ENCODE measurements at places on chromosomes 12 and 14.
A peak's percentile ranks its signal among the peaks of the same experiment; 100 is the strongest.

- DNase-seq = no peak
These were observed 411.1 kb downstream of the SYT1 start for GRCh38 chr12:79275631-79276030.

DNA sequence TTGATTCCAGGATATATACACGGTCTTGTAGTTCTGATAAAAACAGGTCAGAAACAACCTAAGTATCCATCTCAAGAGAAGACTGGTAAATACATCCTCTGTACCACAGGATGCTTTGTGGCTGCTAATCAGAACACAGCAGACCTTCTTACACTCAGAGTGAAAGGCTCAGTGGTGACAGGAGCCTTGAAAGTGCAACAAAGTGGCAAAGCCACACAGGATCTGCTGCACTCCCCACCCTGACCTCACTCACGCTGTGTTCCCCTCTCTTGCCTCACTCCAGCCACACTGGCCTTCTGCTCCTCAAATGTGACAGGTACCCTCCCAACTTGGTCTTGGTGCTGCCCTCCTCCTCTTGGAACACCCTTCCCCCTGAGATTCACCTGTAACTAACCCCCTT is 98.1 kb upstream of the GRIP1 start:
- peak; percentile 26 for DNase-seq

- no peak for DNase-seq
These were observed 15.5 kb upstream of the NR1H4 start for GRCh38 chr12:100458191-100458590.

DNA sequence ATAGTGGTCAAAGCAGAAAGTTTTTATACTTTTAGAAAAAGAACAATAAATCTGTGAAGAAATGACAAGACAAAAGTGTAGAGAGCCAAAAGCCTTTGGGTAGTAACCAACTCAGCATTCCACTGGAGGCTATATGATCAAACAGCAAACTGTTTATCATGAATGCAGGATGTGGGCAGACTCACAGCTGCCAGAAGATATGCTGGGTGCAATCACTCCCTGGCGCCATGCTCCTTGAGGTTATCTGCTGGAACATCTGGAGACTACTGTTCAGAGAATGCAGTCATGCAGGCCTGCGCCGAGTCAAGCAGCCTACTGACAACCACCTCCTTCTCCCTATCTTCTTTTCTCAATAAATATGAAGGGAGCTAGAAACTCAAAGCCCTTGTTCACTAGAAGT is 49.0 kb upstream of the SLC8A3 start:
- DNase-seq = no peak

GRCh38 chr12:6171409-6172015 is 28.7 kb upstream of the CD9 start:
- no peak for DNase-seq

DNA sequence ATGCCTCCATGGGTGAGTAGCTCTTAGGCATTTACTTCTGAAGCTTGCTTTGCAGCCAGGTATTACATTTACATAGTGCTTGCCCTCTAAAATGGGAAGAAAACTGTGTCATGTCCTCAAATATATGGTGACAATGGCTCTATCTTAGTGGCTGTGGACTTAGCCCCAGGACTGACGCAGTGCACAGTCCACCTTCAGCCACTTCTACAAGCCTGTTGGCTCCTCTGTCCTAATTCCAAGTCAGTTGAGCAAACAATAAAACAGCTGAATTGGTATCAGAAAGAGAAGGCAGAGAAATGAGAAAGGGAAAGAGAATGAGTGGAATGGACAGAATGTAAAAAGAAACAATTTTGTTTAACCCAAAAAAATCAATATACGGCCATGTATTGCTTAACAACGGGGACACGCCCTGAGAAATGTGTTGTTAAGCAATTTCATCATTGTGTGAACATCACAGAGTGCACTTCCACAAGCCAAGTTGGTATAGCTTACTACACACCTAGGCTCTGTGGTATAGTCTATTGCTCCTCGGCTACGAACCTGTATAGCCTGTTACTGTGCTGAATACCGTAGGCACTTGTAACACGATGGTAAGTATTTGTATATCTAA is 93.5 kb downstream of the GRIN2B start:
- DNase-seq = no peak

DNA sequence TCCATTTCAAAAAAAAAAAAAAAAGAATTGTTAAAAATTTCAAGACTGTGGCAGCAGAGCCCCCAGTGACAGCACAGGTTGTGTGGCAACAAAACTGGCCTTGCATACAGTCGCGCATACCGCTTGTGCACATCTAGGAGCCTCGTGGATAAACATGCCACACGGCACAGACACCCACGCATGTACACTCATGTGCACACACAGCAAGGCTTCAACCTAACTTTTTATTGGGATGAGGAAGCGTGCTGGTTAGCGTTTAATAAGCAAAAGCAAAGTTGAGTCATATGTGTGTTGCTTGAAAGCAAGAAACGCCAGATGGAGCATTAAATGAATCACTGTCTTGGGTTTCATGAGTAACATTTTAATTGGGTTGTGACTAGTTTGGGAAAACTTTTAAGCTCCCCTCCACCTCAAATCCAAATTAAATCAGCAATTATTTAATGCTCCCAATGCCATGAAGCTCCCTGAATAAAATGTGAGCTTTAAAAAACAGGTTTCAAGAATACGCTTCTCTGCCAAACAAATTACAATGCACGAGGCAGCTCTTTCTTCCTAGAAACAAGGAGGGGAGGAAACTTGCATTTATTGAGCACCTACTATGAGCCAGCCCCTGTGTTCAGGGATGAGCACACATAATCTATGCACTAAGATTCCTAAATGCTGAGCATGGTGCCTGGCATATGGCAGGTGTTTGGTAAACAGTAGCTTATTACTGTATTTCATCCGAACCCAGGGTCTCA is 35.7 kb upstream of the EML1 start:
- DNase-seq = no peak

- DNase-seq = no peak
These were observed 154.6 kb downstream of the SLC6A15 start for GRCh38 chr12:84757978-84758377.

DNA sequence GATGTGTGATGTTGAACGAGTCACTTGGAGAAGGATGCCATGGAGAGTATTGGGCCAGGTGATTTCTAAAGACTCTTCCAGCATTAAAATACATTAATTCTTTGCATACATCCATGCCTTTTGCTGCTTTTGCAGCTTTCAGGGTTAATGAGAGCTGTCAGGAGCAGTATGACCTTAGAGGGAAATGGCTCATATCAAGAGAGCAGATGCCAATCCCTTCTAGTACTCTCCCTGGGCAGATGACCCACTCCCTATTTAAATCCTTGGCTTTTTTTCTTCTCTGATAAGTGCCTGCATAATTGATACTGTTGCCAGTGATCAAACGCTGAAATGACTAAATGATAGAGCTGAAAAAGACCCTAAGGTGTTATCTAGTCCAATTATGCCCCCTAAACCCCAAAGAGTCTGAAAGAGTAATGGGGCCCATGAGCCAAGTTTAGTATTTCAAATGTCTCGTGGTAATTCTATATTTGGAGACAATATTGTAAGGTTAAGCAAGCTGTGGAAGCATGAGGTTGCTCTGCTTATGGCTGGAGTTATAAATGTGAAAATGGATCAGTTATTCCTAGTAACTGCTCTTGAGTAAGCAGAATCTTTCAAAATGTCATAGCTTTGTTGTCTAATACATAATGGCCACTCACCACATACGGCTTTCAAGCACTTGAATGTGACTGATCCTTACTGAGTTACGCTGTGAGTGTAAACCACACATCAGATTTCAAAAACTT is 137.3 kb downstream of the ETV6 start:
- DNase-seq = no peak

- DNase-seq = no peak
These were observed 30.0 kb upstream of the LRRK2 start for GRCh38 chr12:40194846-40195245.

GRCh38 chr14:75939200-75939599 is 42.6 kb downstream of the TGFB3 start:
- DNase-seq = no peak

DNA sequence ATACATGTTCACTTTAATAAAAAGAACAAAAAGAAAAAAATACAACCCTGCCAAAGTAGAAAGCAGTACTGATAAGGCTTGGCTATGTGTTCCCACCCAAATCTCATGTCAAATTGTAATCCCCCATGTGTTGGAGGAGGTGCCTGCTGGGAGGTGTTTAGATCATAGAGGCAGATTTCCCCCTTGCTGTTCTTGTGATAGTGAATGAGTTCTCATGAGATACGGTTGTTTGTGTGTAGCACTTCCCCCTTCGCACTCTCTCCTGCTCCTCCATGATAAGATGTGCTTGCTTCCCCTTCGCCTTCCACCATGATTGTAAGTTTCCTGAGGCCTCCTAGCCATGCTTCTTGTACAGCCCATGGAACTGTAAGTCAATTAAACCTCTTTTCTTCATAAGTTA is 59.9 kb downstream of the USP15 start:
- DNase-seq = no peak

- no peak for DNase-seq
These were observed 1.1 kb downstream of the SLC6A15 start for GRCh38 chr12:84911271-84912197.

DNA sequence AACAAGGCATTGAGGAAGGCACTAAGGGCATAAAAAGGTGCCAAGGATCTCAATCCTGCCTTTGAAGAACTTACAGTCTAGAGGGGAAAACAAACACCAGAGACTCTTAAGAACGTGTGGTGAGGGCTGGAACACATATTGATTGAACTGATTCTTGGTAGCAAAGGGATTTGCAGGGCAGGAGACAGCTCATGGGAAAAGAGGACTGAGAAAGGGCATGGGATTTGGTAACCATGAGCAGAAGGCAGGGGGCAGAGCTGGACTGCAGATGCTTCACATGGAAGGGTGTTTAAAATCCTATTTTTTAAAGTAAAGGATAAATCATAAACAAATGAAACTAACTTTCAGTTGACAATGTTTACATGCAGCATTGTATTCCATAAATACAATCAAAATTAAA is 203.1 kb downstream of the ITPR2 start:
- no peak for DNase-seq

GRCh38 chr14:59458486-59458885 is 6.7 kb downstream of the GPR135 start:
- no peak for DNase-seq

GRCh38 chr14:96663491-96664067 is 133.6 kb upstream of the VRK1 start:
- no peak for DNase-seq

DNA sequence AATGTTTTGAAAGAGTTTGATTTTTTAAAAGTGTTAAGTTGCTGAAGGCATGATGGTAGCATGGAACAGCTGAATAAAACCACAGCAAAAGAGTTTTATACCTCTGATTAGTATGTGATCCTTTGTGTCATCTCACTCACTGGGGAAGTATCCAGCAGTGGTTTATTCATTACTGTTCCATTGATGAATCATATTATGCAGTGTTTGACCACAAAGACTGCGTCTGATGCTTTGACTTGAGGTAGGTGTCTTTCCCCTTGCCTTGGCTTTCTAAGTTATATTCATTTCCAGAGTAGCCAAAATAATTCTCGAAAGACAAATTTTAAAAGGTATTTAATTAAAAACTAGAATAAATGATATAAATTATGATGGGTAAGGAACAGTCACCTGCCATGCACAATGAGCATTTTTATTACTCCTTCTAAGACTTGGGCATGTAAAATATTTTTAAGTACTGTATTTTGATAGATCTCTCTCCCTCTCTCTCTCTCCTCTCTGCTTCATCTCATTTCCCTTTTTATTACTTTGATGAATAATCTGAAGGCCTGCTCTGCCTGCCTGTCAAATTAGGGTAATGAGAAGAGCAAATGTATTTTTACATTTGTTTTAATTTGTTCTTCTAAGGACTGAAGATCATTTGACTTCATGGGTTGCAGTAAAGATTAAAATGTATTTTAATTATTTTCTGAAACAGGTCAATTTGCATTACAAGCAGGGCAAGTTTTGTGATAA is 164.9 kb downstream of the NAV3 start:
- DNase-seq = no peak

GRCh38 chr14:66085224-66085623 is 400.9 kb upstream of the CCDC196 start:
- no peak for DNase-seq

DNA sequence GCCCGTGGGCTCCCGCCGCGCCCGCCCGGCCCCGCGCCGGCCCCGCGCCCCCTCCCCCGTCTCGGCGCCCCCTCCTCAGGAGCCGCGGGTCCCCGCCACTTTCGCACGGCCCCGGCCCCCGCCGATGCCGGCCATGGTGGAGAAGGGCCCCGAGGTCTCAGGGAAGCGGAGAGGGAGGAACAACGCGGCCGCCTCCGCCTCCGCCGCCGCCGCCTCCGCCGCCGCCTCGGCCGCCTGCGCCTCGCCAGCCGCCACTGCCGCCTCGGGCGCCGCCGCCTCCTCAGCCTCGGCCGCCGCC is 263 bp downstream of the RCOR1 start:
- no peak for DNase-seq

DNA sequence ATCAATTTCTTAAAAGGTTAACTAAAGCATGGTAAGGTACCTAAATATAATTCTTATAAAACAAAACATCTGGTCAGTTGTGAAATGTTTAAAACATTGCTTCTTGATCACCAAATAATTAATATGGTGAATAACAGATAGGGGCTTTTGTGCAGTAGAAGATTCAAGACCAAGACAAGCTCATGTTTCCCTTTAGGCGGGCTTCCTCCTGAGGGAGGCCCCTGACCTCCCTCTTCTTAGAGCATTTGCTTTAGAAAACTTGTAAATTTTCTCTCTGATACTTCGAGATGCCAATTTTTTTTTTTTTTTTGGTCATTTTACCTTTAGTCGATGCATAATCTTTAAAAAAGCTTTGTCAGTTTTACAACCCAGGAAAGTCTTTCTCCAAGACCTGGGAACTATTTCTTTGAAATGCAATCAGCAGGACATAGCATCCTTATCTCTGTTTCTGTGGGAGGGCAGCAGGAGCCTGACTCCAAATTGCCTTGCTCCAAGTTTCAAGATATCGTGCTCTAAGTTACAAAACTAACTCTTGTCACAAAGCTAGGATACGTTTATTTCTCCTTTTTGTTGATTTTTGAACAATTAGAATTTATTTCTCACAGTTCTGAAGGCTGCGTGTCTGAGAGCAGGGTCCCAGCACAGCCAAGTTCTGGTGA is 66.6 kb upstream of the BICD1 start:
- DNase-seq = no peak

- no peak for DNase-seq
These were observed 122.5 kb downstream of the IPO8 start for GRCh38 chr12:30573145-30573544.

- DNase-seq = no peak
These were observed 1014.1 kb downstream of the TMTC2 start for GRCh38 chr12:83700838-83701237.

Measured in stimulated activated CD8-positive, alpha-beta memory T cell treated with anti-CD3 and anti-CD28 coated beads, Interleukin-4, amount 100 ng/mL, for 24 hours (primary cell).